ENCODE measurements at places on chromosomes 2 and 18.

DNA sequence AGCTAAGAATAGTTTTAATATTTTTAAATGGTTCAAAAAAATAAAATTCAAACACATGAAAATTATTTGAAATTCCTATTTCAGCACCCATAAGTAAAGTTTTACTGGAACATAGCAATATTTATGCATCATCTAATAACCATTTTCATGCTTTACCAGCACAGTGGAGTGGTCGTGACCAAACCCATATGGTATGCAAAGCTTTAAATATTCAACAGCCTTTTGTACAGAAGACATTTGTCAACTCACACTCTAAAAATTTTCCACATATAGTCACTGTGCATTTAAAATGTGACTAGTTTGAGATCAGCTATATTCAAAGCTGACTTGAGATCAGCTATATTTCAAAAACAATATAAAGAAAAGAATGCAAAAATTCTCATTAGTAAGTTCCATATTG is 46.2 kb downstream of the PUM2 start:
- no peak for DNase-seq

DNA sequence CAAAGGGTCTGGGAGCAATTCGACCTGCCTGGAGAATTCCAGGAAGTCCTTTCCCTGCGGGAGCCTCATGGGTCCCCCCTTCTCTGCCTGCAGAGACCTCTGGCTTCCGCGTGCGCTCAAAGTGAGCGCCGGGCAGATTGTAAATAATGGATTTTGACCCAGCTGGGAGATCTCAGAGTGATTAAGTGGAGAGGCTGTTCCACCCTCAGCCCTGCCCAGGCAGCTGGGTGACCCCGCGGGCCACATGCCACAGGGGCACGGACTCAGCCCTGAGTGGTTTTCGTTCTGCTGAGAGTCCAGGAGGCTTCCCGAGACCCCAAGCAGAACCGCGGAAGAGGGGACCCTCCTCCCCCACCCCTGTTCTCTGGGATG is 1.2 kb downstream of the KCNG2 start:
- no peak for DNase-seq

- no peak for DNase-seq
These were observed 11.7 kb downstream of the CPS1 start for GRCh38 chr2:210568108-210568507.

DNA sequence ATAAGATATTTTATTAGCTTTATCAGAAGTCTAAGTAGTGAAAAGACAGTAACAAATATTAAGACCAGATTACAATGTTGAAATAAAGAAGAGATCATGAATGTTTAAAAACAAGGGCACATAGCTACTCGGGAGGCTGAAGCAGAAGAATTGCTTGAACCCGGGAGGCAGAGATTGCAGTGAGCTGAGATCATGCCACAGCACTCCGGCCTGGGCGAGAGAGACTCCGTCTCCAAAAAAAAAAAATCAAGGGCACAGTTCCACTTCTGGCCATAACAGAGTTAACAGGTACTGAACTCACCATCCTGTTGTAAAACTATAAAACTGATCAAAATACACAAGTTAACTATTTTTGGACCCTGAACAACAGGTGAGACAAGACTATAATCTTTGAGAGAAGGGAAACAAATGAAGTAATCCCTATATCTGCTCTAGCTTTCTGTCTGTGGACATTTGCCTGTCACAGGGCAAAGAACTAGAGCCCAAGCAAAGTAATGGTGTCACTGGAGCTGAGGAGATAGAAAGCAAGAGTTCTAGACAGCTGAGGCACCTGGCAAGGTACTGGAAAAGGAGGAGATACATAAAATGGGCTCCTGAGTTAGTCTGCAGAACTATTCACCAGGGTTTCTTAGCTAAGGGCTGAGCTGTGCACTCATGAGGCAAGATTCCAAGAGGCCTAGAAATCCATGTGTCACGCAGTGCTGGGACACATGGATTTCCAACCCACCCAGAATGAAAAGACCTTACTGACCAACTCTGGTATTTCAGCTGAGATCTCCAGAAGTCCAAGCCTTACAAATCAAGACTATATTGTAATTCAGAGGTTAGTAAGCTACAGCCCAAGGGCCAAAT is 15.2 kb downstream of the MMADHC start:
- no peak for DNase-seq

DNA sequence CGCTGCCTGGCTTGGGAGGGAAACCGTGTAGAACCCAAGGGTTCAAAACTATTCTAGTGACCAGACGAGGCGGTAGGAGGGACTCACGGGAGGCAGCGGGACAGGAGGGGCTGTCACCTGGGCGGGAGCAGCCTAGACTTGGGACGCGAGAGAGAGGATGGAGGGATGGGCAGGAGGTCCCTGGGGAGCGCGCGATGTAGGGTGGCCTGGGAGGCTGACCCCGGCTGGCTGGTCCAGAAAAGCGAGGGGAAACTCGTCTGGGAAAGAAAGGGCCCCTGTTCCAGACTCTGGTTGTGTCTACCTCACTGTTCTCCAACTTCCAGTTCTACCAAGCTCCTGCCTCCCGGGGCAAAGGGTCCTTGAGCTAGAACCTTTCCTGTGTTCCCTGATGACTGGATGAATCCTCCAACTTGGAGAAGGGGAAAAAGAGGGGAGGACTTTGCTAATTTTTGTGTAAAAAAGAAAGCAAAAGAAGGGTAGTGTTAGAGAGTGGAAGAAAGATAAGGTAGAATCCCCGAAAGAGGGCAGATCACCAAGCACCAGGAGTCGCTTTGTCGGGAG is 1.4 kb downstream of the DOK6 start:
- no peak for DNase-seq

DNA sequence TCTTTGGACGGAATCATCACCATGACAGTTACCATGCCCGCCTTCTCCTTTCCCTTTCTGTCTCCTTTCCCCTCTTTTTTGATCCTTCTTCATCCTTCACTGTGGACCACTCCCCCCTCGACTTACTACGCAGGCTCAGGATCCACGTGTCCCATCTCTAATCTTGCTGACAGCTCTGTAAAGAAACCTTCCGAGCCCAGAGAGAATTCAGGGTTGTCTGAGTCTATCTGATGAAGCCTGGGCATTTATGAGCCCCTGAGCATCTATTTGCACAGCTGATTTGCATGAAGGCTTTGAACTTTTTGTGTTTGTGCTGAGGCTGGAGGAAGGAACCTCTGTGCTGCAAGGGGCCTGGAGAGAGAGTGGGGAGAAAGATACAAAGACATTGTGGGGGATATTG is 50.7 kb downstream of the CIB4 start:
- DNase-seq: no peak

- no peak for DNase-seq
These were observed 702.2 kb downstream of the RNF144A start for GRCh38 chr2:7619203-7619970.

GRCh38 chr2:138269765-138270164 is 231.8 kb upstream of the SPOPL start:
- DNase-seq: no peak

DNA sequence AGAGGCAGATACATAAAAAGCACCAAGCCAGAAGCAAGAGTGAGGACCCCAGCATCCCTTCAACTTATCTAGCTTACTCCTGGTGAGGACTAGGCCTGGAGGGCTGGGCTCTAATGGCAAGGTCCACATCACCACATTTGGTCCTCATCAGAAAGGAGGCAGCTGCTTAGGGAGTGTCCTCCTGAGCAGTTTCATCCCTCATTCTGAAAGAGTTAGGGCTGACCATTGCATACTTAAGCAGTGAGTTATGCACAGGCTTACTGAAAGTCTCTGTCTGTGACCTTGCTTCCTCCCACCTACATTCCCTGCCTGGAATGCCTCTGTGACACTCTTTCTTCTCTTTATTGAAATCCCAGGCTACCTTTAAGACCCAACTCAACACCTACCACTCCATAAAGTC is 301.8 kb upstream of the ACVR2A start:
- no peak for DNase-seq

DNA sequence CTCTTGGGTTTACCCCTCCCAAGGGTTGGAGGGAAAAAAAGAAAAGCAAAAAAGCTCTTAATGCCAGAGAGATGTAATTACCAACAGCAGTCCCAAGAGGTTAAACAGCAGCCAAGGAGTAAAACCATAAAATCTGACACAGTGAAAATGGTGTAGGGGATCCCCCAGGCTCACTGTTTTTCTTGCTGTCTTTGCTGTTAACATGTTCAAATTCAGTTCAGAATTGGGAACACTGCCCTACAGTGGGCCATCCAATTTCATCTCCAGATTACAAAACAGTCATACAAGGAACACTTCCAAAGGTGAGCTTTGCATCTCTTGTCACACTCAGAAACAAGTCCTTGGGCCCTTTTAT is 54.5 kb downstream of the PLEKHM3 start:
- DNase-seq: no peak

DNA sequence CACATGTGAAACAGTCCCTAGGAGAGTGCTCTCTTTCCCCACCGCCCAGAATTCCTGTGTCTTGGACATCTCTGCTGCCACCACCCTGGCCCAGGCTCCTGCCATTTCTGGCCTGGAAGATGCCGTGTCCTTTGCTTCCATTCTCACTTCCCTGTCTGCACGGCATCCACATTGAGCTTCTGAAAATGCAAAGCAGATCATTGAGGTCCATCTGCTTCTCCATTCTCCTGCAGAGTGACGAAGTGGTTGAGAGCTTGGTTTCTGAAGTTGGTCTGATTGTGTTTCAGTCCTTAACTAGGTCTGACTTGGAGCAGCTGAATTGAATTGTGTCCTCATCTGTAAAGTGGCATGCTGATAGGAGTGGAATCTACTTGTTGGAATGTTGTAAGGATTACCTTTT is 98.7 kb upstream of the MGAT5 start:
- no peak for DNase-seq

GRCh38 chr2:219087361-219087760 is 26.6 kb upstream of the IHH start:
- no peak for DNase-seq

DNA sequence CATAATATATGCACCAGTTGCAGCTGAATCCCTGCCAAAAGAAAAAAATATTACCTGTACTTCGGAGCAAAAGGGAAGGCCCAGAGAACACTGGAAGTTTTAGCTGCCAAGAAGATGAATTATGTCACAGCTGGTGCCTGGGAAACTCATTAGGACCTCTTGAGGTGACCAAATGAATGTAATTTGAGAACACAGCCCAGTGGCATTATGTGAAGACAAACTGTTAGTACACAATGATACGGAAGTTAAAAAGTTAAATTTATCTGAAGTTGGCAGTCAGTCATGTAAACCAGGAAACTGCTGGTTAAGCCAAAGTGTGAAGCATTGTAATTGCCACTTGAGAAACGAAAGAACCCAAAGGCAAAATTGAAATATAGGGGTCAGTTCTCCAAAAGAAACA is 80.7 kb downstream of the EML4 start:
- no peak for DNase-seq

- DNase-seq: no peak
These were observed 53.3 kb downstream of the INHBB start for GRCh38 chr2:120398996-120399888.

- no peak for DNase-seq
These were observed 225.3 kb downstream of the EN1 start for GRCh38 chr2:118622108-118622507.

Measured in hypothalamus (tissue), 51 donors.